ENCODE measurements at places on chromosomes 6 and 20.
A peak's percentile ranks its signal among the peaks of the same experiment; 100 is the strongest.

DNA sequence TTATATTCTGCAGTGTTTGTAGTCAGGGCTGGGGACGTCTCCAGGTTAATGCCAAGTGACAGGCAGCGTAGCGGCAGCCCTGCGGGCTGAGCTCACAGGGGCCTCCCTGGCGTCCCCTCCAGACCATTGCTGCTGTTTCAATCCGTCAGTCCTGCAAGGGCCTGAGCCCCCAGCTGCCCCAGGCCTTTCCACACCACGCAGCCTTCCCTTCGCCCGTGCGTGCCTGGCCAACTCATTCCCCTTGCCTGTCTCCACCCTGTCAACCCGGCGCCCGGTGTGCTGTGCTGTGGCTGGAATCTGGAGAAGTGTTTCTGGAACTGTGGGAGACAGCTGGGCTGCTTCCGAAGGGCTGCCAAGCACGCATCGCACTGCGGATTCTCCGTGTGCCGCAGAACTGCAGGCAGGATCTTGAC, 11.9 kb downstream of the BHLHE23 start:
- DNase-seq, result no peak

DNA sequence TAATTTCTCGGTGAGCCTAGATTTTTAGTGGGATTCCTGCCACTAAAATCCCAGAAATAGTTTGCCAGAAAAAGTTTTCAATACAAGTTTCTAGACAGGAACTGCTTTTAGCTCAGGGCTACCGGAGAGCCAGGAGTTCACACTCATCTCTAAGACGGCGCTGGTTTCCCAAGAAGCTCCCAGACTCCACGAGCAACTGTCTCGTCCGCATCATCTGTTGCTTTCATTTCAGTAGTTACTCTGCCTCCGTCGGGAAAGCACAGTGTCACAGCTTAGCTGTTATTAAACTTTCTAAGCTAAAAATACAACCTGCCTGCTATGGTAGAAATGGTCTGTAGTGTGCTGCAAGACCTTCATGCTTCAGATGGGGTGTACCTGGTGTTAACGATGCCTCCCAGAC, 197.3 kb upstream of the SNX9 start:
- DNase-seq, result no peak

DNA sequence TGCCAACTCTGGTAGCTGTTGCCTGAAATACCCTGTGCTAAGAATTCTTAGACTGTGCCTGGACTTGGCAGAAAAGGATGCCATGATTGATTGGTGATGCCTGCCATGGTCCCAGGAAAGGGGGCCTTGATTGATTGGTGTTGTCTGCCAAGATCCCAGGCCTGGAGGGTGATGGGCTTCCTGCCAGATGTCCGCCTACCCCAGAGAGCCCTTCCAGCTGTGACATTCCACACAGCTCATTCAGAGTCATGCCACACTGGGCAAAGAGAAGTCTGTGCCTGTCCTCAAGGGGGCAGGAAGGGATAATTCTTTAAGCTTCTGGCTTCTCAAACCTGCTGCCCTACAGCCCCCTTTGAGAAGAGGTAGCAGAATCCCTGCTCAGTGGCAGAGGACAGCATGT, 24.6 kb downstream of the RIMS4 start:
- no peak for DNase-seq

- no peak for DNase-seq
Observed at GRCh38 chr20:35657271-35657670, 7.4 kb downstream of the CPNE1 start.

- no peak for DNase-seq
Observed at GRCh38 chr20:43919686-43920403, 5.2 kb downstream of the TOX2 start.

DNA sequence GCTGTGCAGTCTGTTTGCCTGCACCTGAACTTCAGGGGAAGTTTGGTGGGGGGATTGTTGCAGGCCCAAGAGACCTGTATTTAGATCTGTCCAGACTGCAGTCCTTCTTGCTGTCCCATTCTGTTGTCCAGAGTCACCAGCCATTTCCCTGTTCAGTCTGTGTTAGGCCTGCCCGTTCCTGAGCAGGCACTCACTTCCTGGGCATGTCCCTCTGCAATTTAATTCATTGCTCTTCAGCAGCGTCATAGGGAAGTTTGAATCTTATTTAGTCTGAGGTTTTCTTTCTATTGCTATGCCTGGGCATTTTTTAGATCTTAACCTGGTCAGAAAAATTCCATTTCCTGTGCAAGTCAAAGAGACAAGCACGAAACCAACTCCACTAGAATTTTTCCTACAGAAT, 190.2 kb downstream of the DTNBP1 start:
- DNase-seq, result no peak

DNA sequence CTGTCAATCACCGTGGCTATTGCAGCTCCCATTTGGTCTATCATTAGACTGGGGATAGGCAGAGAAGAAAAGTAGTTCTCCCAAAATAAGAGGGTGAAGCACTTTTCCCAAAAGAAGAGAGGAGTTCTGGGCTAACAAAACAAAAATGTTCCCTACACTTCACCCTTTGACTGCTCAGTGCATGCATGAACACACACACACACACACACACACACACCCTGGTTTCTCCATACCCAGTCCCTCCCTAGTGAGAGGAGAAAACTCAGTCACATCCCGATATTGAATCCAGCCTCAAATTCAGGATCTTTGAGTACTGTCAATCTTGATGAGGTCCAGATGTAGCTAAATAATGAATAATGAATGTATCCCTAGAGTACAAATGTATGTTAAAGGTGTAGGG, 4.6 kb upstream of the TBPL1 start:
- DNase-seq, result no peak

DNA sequence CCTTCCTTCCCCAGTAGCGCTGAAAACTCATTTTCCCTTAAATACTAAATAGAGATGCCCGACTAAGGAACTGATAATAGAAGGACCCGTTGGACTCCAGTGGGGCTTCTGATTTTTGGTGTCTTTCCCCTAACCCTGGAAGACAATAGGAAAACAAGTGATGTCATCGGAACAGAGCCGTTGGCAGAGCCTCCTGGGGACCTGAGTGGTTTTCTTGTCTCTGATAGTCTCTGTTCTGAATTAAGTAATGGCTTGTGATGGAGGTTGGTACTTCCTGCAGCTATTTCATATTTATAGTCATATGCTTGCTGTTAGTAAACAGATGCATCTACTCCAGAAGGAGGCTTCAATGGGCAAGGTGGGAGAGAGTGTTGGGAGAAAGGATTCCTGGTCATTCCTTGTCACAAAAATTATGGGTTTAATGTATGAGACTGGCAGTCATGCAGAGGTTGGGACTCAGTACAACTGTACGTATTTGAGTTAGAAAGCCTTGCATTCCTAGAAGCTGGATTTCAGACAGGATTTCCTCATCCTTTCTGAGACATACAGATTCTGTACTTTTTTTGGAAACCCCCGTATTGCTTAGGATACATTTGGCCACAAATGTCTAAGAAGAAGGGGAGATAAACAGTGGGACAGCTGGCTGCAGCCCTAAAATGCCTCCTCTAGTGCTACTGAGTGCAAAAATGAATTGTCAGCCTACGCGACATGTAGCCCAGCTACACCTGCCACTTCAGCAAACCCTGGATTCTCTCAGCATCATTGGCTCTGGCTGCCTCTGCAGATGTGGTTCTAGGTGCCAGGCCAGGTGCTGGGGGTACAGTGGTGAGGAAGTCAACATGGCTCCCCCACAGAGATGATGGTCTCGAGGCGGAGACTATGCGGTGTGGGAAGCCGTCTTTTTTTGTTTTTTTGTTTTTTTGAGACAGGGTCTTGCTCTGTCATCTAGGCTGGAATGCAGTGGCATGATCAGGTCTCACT, 38.1 kb downstream of the CDS2 start:
- no peak for DNase-seq

DNA sequence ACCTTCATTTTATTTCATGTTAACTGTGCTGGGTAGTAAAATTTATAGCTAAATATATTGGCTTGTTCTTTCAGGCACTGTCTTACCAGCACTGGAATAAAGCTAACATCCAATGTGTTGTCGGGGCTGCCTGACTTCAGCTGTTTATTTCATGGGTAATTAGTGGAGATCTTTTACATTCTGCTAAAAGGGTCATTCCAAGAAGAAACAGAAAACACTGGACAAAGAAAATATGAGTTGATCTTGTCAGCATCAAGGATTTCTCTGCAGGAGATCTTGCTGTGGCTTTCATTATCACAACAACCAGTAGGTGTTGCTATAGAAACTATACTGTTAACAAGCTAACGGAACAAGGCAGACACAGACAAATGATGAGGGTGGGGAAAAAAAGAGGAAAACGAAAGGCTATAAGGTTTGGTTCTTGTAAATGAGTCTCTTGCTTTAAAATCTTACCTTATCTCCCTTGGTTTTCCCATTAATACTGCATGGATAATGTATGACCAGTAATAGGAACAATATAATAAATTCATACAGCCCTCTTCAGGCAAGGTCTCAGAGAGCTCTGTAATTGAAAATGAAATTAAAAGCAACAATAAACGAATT, 206.8 kb downstream of the SIM1 start:
- DNase-seq, result no peak

DNA sequence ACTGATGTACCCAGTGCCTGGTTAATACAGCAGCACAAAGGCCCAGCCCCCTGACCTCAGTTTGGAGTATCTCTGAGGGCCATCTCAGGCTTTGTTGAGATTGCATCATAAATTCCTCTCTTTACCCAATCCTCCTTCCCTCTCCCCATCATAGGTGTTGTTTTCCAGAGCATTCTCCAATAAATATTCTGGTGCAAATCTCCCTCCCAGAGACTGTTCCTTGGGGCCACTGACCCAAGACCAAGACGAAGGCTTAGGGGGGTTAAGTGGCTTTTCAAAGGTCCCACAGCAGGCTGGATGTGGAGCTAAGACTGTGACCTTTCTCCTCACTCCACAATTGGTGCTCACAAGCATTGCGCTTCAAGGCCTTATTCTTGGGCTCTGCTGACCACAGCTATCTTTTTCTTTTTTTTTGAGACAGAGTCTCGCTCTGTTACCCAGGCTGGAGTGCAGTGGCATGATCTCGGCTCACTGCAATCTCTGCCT, 72.4 kb upstream of the ZMYND8 start:
- DNase-seq, result no peak

GRCh38 chr20:24439737-24440387, 29.6 kb upstream of the SYNDIG1 start:
- no peak for DNase-seq

DNA sequence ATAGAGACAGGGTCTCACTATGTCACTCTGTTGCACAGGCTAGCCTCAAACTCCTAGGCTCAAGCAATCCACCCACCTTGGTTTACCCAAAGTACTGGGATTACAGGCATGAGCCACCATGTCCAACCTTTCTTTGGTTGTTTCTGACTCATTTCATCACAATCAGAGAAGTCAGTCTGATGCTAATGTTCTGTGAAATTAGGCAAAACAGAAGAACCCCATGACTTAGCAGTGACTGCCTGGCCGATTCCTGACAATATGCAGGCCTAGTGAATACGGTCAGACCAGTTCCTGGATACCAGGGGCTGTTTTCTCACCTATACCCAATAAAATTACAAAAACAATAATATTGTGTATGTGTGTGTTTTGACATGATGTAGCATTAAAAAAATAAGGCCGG, 58.8 kb upstream of the BTN3A2 start:
- DNase-seq, result no peak

DNA sequence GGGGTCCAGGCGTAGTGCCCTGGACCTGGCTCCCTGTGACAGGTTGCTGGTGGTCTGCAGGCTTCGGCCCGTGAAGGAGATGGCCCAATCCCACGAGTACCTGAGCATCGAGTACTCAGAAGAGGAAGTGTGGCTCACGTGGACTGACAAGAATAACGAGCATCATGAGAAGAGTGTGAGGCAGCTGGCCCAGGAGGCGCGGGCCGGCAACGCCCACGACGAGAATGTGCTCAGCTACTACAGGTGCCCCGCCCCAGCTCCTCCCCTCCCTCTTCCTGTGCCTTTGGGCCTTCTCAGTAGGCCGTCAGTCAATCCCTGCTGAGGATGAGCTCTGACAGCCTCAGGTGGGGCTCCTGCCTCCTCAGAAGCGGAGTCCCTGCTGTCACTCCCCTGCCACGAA, 42.6 kb downstream of the UQCC2 start:
- peak; percentile 41 for DNase-seq

GRCh38 chr6:46473881-46474280, 17.4 kb downstream of the RCAN2 start:
- no peak for DNase-seq

GRCh38 chr6:14305624-14306023, 188.1 kb downstream of the CD83 start:
- DNase-seq, result no peak

GRCh38 chr20:57993716-57994431, 234.6 kb downstream of the ANKRD60 start:
- no peak for DNase-seq

GRCh38 chr6:36272234-36272633, 2.4 kb downstream of the PNPLA1 start:
- no peak for DNase-seq

GRCh38 chr6:122081921-122082320, 317.5 kb upstream of the HSF2 start:
- DNase-seq, result no peak

- no peak for DNase-seq
Observed at GRCh38 chr20:43903953-43904826, 10.5 kb upstream of the TOX2 start.

DNA sequence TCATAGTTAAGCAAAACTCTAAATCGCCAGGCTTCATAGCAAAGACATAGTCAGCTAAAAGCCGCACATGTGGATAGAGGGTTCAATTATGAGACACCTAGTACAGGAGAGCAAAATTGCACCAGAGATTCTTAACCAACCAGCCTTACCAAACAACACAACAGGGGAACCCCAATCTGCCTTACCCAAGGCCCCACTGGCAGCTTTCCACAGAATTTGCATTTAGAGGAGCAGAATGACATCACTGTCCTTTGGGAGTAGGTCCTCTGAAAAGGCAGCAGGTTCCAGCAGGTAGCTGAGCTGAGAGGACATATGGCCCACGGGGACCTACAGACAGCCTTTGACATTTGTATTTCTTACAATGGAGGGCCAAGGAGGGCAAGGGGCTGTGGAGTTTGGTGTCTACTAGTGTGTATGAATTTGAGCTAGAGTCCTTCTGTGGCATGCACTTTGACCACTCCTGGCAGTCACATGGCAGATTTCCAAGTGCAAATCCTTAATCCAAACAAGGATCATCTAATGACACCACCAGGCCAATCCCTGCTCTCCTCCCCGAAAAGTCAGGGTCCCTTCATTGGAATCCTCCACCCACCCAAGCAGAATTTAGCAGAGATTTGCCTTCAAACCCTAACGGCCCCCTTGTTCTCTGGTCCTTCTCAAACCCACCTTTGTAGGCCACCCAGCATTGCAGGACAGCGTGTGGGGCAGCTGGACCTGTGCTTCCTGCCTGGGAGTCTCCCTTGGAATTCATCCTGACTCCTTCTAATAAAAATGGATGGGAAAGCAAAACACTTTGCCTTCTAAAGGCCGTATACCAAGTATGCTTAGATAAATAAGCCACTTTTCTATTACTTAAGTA, 171.2 kb upstream of the SUPT3H start:
- no peak for DNase-seq

- DNase-seq, result no peak
Observed at GRCh38 chr6:33124525-33124901, 48.7 kb downstream of the HLA-DPB1 start.

GRCh38 chr6:109370336-109370735, 11.9 kb downstream of the CD164 start:
- DNase-seq, result no peak

Measured in T-helper 1 cell (primary cell).